ENCODE measurements at places on chromosomes 1 and 21.

DNA sequence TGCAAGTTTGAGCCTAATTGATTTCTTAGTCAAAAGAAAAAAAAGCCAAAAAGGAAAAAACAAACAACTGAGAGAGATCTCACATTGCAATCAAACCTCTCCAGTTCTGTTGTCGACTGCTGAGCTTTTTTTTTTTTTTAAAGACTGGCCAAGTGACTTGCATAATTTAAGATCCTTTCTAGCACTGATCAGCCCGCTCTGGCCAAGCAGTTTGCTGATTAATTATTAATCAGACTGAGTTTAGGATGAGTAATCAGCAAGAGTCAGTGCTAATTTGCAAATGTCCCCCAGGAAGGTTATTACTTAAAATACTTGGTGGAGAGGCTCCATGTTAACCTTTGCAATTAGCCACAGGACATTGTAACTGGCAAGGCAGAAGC lies 39.3 kb downstream of the HMGB4 start:
- DNase-seq = no peak

- DNase-seq = no peak
These were observed 244.7 kb downstream of the RRAGC start for GRCh38 chr1:38614861-38615260.

DNA sequence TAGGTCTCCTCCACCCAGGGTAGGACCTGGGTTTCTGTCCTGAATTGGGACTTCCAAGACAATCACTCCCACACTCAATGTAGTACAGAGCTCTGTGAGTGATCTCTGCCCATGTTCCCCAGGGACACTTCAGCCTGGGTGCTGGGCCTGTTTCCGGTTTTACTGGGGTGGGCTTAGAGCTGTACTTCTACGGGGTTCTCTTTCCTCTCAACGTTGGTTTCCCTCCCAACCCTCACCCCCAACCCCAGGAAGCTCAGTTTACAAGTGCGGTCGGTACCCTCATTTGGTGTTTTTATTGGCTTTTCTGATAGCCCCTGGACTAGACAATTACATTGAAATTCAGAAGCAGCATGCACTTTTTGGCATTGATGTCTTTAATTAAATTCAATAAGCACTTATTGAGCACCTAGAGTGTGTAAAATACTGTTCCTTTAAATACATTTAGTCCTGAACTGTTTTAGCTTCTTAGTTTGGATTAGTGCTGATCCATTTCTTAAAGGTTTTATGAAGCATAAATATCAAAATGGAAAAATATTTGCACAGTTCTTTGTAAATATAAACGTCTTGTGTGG lies 542 bp upstream of the XPR1 start:
- no peak for DNase-seq

DNA sequence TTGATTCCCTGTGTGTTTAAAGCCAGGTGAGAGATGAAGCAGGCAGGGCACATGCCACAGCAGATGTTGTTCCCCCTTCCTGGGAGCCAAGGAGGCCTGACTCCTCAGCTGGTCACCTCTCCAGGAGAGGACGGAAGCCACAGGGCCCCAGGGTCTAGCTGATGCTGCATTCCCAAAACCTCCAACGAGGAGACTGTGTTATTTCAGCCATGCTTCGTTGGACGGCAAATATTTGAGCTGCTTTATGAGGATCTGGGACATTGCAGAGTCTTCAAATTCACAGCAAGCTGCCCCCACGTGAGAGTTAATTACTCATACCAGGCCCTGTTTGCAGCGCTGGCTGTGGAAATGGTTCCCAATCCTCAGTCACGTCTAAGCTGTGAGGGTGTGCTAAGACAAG lies 85.3 kb downstream of the CDC7 start:
- no peak for DNase-seq

- no peak for DNase-seq
These were observed 5.9 kb downstream of the MX1 start for GRCh38 chr21:41431788-41432548.

DNA sequence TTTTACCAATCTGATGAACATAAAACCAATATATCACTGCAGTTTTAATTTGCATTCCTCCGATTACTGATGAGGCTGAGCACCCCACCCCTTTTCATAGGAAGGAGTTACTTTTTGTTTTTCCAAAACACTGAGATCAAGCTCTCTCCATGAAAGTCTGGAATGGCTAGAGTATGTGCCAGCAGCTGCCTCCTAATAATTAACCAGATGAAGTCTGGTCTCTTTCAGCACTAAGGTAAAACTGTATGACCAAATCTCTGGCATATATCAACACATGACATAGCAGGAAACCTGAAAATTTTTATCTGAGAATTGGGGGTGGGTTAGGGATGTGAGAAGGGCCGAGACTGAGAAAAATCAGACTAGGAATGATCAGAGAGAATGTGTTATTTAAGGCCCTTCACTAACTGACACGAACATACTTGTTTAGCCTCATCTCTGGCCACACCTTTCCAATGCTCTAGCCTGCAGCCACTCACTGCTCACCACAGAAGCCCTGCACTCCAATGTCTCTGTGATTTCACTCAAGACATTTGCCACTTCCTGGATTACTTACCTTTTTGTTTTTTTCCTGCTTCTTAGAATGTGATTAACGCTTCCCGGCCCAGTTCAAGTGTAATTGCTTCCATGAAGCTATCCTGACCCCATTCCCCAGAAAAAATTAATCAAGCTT lies 34.7 kb downstream of the WASF2 start:
- no peak for DNase-seq

All from ELR (cell line).